ENCODE measurements at places on chromosomes 2 and 18.

GRCh38 chr2:178526256-178526655 lies 46.0 kb downstream of the PLEKHA3 start:
- no peak for DNase-seq

GRCh38 chr2:16130906-16131400 lies 190.6 kb downstream of the MYCN start:
- DNase-seq = no peak

GRCh38 chr2:113906647-113907046 lies 16.8 kb downstream of the ACTR3 start:
- DNase-seq = no peak

- DNase-seq = no peak
These were observed 17.7 kb downstream of the SH3BP4 start for GRCh38 chr2:234969306-234970098.

GRCh38 chr2:86697551-86698104 lies 22.5 kb upstream of the RMND5A start:
- no peak for DNase-seq

DNA sequence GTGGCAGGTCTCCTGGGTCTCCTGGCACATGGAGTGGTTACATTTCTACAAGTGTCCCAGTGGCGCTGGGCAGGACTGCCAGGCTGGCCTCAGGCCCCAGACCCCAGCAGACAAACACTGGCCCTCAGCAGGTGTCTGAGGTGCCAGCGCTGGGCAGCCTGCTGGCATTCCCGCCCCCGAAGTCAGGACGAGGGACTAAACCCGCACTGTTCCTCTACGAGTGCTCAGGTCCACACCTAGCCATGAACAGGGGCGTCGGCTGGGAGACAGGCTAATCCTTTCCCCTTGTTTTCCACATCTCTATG lies 12.8 kb downstream of the SNED1 start:
- DNase-seq = no peak

- DNase-seq = no peak
These were observed 129.5 kb upstream of the PELI1 start for GRCh38 chr2:64273524-64274398.

GRCh38 chr2:88500691-88501090 lies 48.2 kb upstream of the FOXI3 start:
- DNase-seq = no peak

- no peak for DNase-seq
These were observed 33.7 kb downstream of the ATP9B start for GRCh38 chr18:79102886-79103285.

DNA sequence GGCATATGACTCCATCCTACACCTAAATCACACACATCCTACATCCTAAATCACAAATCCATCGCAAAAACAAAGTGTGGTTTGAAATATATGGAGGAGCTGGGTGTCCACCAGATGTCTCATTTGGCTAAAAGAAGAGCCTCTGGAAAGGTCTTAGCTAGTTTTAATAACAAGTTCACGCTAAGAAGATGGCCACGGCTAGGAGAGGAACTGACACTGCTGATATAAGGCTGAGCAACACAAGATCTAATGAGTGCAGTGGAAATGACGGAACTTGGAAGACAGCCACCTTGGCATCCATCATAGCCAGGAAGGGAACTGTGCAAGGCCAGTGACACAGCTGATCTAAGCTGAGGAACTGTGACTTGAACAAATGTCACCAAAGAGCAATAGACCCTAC lies 60.0 kb upstream of the AGAP1 start:
- no peak for DNase-seq

DNA sequence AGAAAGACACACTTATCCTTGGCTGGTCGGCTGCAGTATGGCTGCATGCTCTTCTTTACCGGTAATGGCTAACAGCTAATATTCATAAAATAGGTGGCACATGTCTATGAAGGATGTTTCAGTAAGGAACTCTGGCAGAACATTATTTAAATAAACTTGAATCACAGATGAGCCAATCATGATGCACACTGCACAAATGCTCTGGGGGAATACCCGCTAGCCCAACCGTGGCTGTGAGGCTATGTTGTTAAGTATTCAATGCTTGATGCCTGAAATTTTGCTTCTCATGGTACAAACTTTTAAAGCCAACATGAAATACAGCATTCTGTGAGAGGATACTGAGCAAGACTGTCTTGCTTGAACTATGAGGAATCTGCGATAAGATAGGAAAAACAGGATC lies 505.8 kb downstream of the ZEB2 start:
- no peak for DNase-seq

GRCh38 chr2:84052043-84052442 lies 407.0 kb downstream of the SUCLG1 start:
- no peak for DNase-seq

DNA sequence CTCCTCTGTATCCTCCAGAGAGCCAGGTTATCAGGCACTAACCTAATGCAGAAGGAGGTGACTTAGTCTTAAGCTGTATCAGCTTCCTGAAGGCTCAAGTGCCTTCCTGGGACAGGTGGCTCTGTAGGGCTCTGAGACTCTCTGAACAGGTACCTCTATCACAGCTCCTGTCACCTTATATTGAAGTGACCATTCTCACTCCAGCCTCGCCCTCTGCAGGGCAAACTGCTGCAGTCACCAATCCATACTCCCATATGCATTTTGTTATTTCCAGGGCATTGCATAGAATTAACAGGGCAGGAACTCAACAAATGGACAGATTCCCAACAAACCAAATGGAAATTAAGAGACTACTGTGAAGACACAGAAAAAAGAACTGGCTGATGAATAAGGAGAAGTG lies 203.0 kb upstream of the REV1 start:
- no peak for DNase-seq

GRCh38 chr2:235934059-235934773 lies 234.0 kb downstream of the GBX2 start:
- DNase-seq = no peak

GRCh38 chr2:52749764-52750163 lies 1017.8 kb upstream of the CHAC2 start:
- DNase-seq = no peak

- DNase-seq = no peak
These were observed 36.0 kb downstream of the MRPL33 start for GRCh38 chr2:27807476-27807875.

- no peak for DNase-seq
These were observed 54.8 kb downstream of the HPCAL1 start for GRCh38 chr2:10357193-10358169.

- DNase-seq = no peak
These were observed 10.8 kb downstream of the RAB12 start for GRCh38 chr18:8619835-8620577.

GRCh38 chr18:60197671-60198462 lies 174.7 kb downstream of the MC4R start:
- DNase-seq = no peak

DNA sequence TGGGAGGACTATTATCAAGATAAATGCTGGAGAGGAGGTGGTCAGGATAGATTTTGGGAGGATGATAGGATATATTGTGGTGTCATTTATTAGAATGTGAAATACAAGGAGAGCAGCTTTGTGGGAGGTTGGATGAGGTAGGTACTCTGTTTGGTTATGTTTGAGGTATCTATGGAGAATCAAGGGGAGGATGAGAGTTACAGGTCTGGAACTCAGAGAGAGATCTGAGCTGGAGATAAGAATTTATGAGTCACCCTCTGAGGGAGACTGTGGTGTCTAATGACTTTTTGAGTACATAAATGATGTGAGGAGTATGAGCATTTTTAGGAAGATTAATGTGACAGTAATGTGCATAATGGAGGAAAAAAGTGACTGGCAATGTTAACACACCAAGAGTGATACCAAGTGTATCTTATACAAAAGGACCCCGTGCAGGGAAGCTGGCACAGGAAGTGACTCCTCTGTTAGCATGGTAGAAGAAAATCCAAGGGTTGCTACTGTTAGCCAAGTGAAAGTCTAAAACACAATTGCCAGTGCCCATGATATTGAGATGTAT lies 48.2 kb downstream of the CRIM1 start:
- no peak for DNase-seq

DNA sequence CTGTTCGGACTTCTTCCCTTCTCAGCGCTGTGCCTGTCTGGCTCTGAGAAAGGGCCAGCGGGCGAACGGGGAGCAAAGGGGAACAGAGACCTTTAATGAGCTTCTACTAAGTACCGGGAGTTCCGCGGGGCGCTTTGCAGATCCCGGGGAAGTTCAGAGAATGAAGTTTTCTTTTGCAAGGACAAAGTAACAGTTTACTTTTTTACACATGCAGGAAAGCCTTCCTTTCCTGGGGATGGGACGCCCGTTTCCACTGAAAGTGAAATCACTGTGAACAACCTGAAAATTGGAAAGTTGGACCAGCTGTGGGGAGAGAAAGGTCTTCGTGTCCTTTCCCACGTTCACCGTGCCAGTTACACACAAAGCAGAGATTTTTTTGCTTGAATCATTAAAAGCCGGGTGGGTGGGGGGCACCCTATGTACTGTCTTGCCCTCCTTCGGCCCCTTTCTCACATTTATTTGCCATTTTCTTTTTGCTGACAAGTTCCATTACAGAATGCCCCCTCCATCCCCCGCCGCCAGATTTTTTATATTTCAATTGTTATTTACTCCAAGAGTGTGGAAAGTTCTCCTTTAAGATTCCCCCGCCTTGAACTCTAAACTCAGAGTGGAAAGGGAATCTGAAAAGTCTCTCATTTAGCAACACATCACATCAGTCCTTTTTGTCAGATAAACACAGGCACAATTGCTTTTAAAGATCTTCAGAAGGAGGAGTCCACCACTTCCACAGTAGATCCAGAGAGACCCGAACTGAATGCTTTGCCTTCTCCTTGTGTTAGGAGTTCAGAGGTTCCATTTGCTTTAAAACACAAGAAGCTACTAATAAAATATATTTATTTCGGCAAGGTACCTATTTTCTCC lies 1.1 kb upstream of the FN1 start:
- no peak for DNase-seq

DNA sequence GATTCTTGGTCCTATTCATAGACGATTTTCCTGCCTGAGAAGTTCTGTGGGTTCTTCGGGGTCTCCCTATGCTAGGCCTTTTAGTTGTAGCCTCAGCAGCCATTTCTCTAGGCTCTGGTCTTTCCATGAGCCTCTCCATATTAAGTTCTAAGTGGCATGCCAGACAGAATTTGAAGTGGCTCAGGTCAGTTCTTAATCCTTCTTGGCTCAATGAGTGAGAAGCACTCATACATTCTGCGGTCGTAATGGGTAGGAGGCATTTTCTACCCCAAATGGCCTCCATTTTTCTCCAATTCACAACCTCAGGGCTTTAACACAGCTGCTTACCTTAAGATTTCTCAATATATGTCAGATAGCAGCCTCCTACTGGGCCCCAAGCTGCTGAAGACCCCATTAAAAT lies 405.3 kb upstream of the GALNT5 start:
- DNase-seq = no peak

GRCh38 chr2:234770031-234770506 lies 181.7 kb upstream of the SH3BP4 start:
- no peak for DNase-seq

GRCh38 chr18:42882122-42882521 lies 233.4 kb downstream of the RIT2 start:
- DNase-seq = no peak

- DNase-seq = no peak
These were observed 80.4 kb upstream of the CCBE1 start for GRCh38 chr18:59777636-59778035.

DNA sequence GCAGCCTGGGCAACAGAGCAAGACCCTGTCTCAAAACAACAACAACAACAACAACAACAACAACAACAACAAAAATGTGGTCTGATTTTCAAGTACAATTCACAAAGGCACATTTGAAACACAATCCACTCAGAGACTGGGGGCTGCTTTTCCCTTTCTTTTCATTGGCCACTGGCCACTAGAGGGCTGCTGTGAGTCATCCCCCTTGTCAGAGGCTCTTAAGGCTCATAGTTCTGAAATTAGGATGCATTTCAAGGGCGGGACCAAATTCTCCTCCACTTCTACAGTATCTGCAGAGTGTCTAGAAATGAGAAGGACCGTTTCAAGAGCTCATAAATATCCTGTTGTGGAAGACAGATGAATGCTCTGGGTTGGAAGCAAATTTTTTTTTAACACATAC lies 285.4 kb downstream of the NRXN1 start:
- DNase-seq = no peak

- no peak for DNase-seq
These were observed 7.4 kb downstream of the NFATC1 start for GRCh38 chr18:79402977-79403722.

- no peak for DNase-seq
These were observed 48.5 kb downstream of the SOCS6 start for GRCh38 chr18:70337139-70337972.

DNA sequence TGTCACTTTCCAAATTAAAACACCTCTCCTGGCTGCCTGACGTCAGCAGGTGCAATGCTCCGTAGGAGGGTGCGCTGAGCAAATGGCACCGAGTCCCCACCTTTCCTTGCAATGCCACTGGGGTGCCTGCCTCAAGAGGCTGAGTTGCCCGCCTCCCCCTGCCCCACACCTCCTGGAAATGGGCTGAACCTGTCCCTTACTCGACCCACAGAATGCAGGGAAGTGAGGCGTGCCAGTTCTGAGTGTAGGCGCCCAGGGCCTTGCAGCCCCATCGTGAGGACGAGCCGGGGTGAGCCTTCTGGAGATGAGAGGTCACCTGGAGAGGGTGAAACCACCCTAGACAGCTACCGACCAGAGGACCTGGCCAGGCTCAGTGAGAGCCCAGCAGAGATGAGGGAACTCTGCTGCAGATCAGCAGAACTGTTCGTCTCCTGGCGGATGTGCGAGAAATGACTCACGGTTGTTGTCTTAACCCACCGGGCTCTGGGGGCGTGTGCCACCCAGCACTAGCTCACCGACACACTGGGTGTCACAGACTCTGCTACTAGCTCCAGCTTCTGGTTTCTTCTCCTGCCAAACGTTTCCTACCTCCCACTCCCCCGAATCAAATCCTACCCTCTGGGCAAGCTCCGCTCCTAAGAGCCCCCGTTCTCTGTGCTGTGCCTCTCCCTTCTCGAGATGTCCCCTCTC lies 168.7 kb upstream of the HDAC4 start:
- no peak for DNase-seq

DNA sequence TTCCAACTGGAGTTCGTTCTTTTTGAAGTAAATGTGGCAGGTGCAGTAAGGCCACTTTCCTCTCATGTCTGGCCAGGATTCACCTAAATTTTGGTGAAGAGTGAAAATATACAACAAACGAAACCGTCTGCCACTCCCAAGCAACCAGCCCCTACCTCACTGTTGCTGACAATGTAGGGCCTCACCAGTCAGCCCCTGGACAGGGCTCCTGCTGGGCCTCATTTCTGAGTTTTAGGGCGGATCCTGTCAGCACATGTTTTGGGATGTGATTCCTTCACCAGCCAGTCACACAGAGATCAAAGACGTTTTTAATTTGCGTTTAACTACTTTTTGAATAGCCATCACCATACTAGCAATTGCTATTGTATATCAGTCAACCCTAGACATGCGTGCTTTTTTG lies 185.0 kb downstream of the WDR7 start:
- no peak for DNase-seq

- DNase-seq = no peak
These were observed 196.3 kb downstream of the CCDC74A start for GRCh38 chr2:131724019-131724418.

GRCh38 chr18:10499230-10499629 lies 26.6 kb upstream of the NAPG start:
- no peak for DNase-seq
